ENCODE measurements at places on chromosomes 4 and X.
A peak's percentile ranks its signal among the peaks of the same experiment; 100 is the strongest.

DNA sequence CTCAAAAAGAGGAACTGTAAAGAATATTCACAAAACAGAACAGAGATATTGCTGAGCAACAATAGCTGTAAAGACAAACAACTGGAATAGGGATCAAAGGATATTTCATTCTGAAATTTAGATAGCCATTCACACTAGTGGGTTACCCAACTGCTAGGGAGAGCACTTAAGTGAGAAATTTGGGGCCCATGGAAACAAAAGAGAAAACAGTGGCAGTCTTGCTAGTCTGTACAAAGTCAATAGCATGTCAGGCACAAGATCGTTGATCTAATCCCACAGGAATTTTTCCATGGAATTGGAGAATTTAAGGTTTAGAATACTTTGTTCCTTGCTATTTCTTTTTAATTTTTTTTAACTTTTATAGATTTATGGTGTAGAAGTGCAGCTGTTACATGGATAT is 467.0 kb downstream of the PCDH18 start:
- no peak for DNase-seq

DNA sequence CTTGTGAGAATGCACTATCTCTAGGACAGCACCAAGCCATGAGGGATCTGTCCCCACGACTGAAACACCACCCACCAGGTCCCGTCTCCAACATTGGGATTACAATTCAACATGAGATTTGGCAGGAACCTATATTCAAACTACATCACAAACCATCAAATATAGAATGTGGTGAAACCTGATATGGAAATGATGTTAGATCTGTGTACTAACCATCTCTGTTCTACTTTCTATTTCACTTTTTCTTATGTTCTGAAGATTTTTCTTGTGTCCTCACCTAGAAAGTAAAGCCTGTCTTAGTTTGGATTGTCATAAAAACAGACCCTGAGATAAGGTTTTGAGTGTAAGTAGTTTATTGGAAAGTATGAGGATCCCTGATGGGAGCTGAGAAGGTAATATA is 37.8 kb upstream of the TACR3 start:
- DNase-seq: no peak

DNA sequence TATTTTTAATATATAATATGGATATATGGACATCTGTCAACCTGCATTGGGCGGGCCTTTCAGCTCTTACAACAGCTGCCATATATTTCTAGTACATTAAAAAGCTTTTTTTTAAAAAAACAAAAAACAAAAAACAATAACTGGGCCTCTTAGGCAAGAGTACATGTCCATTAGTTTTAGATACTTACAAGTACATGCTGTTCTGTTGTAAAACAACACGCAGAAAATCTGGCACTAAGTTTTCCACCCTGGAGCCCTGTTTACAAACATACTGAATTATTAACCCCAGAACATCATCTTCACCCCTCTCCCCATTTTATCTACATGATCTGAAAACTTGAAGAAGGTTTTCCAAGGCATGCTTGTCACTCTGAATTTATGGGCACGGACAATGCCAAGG is 29.8 kb downstream of the RAI2 start:
- no peak for DNase-seq

- DNase-seq: no peak
These were observed 69.7 kb downstream of the METTL14 start for GRCh38 chr4:118754890-118755289.

DNA sequence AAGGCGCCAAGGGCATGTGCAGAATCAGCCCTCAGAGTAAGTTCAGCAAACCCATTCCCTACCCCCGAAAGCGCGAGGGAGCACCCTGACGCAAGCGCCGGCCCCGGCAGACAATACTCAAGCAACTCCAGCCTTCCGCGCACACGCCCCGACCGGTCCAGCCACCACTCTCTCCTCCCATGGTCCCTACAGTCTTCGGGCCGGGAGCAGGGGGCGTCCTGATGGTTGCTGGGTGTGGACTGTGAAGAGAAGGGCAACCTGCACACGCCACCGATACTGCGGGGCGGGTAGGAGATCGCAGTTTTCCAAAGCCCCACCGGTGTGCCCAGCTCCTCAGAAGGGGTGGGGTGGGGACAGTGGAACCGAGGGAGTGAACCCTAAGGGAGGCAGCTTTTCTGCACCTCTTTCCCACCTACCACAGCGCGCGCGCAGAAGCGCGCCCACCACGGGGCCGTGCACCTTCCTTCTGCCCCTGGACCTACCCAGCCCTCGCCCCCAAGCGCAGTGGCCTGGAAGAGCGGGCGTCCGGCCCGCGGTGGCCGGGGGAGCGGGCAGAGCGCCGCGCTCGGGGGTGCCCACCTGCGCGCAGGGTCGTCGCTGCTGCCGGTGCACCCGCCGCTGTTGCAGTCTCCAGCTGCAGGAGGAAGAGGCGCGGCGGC is 650.2 kb upstream of the DIPK2B start:
- peak; percentile 65 for DNase-seq

DNA sequence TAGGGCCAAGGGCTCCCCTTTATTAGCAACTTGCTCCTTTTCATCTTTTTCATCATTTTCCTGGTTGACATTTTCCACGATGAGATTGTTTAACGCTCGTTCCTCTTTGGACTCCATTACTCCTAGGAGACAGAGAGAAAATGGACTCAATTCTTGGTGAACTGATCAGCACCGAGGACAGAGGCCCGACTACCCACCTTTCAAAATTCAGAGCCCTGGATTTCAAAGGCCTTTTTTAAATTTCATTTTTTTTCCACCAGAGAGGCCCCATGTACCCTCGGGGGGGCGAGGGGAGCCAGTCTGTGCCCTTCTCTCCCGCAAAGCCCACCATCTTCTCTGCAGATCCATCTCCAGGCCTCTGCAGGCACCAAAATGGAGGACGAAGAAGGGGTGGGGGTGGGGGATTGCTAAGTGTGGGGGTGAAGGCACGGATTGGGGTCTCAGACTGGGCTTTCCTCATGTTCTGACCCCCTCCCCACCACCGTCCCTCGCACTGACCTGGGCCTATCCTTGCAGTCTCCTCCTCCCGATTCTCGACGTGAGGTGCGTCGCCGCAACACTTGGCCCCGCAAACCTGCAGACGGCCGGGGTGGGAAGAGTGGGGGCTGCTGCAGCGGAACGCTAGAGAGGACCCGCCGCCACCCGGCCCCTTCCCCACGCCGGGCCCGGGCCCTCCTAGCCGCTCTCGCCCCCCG is 783 bp downstream of the BEX2 start:
- DNase-seq: no peak

GRCh38 chr4:76210452-76210851 is 3.2 kb downstream of the SCARB2 start:
- DNase-seq: no peak

- DNase-seq: no peak
These were observed 19.4 kb upstream of the KLHL8 start for GRCh38 chr4:87239821-87240220.

DNA sequence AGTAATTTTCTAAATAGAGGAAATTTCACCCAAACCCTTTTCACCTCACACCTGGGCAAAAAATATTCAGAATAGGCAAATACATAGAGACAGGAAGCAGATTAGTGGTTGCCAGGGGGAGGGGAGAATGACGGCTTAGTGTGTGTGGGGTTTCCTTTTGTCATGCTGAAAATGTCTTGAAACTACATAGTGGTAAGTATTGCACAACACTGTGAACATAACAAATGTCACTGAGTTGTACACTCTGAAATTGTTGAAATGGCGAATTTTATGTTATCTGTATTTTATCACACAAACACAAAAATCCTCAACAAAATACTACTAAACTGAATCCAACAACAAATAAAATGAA is 60.7 kb upstream of the PLAC1 start:
- DNase-seq: no peak

DNA sequence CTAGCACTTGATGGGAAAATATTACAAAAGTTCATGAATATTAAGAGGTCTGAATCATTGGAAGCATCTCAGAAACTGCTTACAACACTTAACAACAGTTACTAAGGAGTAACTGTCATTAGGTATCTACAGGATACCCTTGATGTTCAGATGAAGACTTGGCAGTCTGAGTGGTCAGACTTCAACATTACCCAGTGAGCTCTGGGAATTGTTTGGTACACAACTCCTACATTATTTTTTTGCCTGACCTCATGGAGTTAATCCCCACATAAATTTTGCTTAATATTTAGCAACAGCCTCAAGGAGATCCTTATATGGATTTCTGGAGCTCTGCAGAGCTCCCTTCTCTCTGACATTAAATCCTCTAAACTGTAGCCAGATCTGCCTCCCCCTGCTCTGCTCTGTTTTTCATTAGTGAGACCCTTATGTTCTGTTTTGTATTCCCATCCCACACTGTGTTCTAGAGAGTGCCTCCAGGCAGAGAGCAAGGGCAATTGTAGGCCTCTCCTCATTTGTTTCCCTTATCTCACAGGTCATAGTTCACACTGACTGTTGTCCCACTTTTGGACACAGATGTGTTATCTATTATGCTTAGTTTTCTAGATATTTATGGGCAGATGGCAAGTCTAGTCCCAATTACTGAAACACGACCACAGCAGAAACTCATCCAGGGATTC is 368.8 kb downstream of the GASK1B start:
- no peak for DNase-seq

- no peak for DNase-seq
These were observed 25.2 kb downstream of the TAF7L start for GRCh38 chrX:101265869-101266428.

GRCh38 chr4:104353481-104353880 is 141.2 kb downstream of the CXXC4 start:
- no peak for DNase-seq

GRCh38 chr4:185512516-185512915 is 22.8 kb downstream of the PDLIM3 start:
- DNase-seq: no peak

DNA sequence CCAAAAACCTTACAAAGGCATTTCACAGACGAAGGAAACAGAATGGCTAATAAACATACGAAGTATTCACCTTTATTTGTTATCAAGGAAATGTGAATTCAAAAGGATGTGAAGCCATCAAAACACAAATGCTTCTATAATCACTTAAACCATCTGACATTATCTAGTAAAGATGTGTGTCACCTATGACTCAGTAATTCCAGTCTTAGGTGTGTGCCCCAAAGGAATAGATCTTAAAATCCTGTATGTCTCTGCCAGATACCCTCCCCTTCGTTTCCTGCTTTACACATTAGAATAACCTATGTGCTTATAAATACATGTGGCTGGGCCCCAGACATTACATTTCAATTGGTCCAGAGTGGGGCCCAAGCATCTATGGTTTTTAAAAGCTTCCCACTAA is 41.8 kb upstream of the CEP135 start:
- DNase-seq: no peak

DNA sequence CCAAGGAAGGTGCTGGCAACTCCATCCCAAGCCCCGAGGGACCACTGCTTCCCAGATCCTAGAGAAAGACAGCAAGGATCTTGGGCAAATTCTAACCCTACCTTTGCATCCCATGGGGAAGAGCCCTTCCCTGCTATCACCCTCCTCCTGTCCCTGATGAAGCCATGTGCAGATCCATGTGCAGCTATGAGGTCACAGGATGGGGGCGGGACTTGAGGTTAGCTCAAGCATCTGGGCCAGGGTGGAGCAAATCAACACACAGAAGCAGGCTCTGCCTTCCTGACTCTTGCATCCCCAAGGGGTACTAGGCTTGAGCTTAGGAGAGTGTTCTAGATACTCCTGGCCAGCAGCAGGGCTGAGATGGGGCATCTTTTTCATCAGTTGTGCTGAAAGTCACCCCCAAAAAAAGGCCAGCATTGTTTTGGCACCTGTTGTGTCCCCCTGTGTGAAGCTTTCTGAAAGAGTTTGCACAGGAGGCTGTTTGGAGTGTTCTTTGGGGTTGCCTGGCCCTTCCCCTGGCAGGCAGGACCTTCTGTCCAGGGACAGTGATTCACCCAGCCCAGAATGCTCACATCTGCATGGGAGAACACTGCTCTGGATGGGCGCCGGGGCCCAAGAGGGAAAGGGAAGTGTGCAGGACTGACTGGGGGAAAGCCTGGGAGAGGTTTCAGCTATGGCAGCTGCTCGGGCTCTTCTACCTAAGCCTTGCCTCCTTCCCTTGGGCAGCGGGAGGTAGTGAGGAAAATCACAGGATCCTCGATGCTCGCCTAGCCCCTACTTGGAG is 50.8 kb downstream of the PRPS1 start:
- DNase-seq: no peak

DNA sequence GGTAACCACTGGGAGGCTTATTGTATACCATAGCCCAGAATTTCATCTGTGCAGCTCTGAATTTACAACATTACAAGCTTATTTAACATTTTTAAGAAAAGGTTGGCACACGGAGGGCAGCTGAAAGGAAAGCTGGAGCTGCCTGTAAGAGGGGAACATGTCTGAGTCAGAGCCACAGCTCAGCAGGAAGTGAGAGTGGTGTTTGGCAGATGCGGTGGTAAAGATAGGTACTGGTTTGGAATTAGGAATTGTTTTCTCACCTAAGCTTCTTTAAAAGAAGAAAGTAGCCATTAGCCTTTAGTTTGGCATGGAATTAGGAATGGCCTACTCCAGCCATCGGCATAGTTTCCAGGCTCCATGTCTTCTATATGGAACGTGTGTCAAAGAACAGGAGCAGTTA is 172.5 kb upstream of the ANXA3 start:
- DNase-seq: no peak

DNA sequence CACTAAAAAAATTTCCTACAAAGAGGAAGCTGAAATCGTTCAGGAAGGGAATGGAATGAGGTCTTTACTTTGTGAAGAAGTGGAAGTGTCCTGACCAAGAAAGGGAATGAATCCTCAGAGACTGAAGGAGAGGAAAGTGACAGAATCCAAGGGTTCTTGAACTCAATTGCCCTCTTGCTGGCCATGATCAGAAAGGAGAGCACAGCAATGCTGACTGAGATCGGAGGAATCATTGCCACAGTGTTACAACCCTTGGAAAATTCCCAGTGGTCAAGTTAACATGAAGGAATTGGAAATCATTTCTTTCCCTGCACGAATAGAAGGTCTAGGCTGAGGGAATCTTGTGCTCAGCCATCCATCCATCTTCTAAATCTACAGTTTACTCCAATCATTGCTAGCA is 190.0 kb upstream of the NEIL3 start:
- no peak for DNase-seq

- no peak for DNase-seq
These were observed 16.8 kb downstream of the RS1 start for GRCh38 chrX:18654875-18655836.

DNA sequence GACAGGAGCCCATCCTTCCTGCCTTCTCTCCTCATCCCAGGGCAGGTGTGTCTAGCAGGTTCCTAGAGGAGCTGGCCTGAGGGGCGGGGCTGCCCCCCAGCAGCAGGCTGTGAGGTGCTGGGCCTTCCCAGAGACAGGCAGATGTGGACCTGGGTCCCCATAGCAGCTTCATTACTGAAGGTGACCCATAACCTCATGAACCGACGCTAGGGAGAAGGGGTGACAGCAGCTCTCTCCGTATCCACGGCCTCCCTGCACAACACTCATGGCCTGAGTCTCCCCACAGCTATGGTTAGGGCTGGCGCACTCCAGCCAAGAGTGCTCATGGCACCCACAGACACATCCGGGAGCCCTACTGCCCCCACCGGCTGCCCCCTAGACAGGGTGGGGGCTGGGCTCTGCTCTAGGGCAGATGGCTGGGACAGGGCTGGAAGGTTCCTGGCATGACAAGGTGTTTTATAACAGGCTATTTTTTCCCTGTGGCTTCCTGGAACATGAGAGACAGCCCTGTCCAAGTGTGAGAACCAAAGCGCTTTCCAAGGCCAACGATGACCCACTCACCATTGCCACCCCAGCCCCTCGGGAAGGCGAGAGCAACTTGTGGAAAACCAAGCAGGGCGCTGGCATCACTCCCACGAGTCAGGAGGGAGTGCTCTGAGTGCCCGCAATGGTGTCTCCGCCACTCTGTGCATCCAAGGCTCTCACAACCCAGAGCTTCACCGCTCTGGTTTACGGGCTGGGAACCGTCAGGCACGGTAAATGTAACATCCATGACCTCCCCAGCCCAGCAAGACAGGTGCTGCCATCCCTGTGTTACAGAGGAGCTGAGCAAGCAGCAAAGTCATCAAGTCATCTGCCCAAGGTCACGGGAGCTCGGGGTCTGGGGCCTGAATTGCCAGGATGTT is 59.8 kb downstream of the ACOX3 start:
- DNase-seq: no peak

Measured in activated CD8-positive, alpha-beta memory T cell treated with anti-CD3 and anti-CD28 coated beads, Interleukin-2, amount 50 U/mL, for 48 hours (primary cell).